ENCODE measurements at places on chromosomes 1 and 21.
A peak's percentile ranks its signal among the peaks of the same experiment; 100 is the strongest.

- DNase-seq = no peak
Measured at GRCh38 chr1:215166886-215167285, 84.3 kb downstream of the KCNK2 start.

DNA sequence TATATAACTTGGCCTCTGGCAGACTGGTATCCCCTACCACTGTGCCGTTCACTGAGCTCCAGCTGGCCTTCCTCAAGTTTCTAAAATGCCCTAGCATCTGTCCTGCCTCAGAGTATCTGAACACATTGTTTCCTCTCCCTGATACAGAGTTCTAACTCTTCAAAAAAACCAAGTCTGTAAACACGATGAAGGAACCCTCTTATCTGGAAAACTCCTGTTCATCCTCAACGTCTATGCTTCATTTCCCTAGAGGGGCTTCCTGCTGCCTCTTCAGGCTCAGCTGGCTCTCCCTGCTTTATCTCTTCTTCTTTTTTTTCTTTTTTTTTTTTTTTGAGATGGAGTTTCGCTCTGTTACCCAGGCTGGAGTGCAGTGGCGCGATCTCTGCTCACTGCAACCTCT, 5.6 kb downstream of the BSDC1 start:
- DNase-seq = no peak

- peak; percentile 67 for DNase-seq
Measured at GRCh38 chr1:152458384-152459185, 44.5 kb upstream of the CRNN start.

- no peak for DNase-seq
Measured at GRCh38 chr1:226981838-226982237, 41.7 kb downstream of the COQ8A start.

DNA sequence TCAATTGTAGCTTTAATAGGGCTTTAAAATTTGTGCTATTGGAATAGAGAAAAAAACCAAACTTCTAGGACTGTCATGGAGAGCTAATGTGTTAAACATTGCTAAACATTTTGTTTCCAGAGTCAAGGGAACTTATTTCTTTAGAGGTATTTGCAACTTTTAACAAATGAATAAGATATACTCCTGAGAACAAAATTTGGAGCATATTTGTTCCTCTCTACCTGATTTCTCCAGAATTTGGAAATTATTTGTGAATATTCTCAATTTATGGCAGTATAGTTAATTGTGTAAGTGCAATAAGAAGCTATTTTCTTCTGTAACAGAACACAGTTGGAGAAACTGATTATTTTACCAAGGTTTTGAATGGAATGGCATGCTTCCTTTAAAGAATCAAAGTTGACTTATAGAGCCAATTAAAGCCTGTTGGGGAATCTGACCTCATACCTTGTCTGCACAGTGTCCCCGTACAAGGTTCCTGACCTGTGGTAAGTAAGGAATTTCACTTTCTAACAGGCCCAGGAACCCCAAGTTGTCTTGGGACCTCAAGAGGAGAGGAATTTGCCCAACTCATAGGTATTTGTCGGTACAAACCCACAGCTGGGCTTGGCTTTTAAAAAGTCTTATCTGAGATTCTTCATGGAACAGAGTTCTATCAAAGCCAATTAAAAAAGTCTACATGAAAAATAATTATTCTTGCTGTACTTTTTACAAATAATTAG, 72.6 kb upstream of the CSF1 start:
- DNase-seq = no peak

DNA sequence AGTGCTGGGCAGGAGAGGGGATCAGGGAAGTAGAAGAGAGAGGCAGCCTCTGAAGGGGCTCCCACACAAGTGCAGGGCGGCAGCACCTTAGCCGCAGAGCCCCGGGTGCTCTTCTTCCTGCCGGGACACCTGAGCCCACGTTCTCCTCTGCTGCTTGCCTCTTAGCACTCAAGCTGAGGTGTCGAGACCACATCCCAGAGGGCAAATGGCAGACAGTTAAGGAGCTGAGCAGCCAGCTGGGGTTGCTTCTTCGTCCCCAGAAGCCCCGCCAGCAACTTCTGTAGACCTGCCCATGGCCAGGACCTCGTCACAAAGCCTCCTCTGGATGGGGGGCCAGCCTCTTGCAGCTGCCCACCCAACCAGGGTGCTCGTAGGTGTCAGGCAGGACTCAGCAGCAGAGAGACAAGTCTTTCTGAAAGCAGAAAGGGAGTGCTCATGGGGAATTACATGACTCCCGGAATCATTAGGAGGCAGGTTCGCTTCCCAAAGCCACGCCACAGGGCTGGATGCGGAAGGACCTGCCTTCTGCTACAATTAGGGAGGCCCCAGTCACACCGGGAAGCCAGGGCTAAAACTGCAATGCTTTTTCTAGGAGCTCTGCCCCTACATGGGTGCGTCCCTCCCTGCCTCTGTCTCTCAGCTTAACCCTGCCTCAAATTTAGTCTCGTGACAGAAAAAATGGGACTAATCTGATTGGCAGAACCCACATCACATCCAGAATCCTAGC, 141.4 kb upstream of the RAB4A start:
- no peak for DNase-seq

DNA sequence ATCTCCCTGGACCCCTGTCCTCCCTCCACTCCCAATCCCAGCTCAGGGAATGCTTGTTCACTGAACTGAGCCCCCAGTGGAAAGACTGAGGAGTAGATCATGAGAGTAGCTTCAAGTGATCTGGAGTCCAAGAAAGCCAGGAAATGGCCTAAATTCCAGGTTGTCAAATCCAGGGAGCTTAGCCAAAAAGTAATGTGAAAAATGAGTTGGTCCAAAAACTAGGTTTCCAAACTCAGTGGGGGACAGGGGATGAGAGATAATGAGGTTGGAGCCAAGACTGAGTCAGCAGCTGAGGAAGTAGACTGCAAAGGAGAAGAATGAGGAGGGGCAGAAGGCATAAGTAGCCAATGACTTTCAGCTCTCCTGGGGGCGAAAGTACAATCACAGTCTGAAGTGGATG, 284.1 kb upstream of the BEND5 start:
- DNase-seq = no peak

DNA sequence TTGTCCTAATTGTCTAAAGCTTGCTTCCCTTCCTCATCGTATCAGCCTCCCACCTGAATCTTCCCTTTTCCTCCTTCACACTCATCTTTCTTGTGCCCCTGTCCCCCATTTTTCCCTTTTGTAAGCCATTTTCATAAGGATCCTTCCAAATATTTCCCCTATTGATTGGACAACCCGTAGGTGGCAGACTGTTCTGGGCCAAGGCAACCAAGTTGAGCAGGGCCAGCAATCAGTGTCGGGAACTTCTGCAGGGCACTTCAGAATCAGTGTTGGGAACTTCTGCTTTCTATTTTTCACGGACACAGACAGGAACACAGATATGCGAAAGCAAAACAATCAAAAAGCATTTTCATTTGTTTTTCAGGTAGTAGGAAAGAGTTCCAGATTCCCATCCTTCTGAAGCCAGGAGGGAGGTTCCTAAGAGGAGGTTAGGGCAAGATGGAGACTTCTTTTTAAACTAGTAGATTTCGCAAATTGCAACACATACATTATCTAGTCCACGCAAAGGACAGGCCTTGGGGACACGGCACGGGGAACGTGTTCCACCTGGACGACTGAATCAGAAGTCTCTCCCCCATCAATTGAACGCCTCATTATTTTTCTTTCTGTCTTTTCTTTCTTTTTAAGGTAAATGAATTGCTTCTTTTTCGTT, 691 bp upstream of the MPZL1 start:
- peak; percentile 37 for DNase-seq

DNA sequence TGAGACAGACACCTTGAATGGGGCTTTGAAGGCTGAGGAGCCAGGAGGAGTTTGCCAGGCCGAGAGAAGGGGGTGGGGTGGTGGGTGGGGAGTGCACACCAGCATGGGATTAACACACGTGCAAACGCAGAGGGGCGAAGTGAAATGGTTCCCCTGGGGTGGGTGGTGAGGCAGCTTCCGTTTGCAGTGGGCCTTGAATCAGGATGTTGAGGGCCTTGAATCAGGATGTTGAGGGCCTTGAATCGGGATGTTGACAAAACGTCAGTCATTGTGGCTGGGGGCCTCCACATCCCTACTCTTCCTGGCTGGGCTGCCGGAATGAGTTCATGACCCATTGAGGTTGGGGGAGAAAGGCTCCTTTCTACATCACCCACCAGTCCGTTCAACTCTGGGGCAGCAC, 16.6 kb downstream of the LDLRAP1 start:
- DNase-seq = no peak

DNA sequence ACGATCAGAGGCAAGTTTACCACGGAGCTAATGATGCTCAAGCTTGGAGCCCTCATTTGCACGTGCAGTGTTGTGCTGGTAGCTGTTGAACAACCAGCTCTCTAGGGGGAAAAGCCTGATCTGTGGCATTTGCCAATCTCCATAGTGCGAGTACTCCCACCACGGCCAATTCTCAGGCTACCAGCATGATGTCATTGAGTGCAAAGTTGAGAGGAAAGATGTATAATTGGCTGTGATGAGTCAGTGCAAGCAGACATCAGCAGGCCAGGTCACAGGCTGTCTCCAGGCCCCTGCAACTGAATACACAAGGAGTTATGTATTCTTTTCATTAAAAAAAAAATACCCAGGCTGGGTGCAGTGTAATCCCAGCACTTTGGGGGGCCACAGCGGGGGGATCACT, 233.1 kb upstream of the VAMP3 start:
- no peak for DNase-seq

DNA sequence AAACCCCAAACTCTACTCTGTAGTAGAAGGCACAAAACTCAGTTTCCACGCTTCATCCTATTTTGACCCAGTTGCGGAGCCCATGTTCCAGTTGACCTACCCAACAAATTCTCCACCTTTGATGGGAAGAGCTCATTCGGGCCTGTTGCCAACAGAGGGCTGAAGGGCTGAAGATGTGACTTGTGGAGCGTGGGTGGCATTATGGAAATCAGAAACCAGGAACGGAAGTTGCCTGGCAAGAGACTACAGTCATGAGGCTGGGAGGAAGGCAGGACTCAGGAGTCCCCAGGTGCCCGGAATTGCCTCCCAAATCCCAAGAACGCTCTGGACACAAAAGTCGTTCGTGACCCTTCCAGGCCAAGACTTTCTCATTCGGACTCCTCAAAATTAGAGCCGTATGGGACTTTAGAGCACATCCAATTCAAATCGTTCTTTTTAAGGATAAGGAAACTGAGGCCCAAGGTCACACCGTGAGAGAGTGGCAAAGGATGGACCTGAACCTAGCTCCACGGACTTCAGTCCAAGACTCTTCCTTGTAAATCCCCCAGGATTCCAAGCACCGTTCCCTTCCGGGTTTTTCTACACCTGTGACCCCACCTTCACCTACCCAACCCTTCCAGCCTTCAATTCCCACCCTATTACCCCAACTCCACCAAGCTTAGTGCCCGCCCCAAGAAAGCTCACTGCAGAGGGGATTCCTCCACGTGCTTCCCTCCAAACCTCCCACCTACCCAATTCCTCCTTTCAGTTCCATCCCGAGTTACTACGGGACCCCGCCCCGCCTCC, 739 bp downstream of the SMG5 start:
- DNase-seq = no peak

DNA sequence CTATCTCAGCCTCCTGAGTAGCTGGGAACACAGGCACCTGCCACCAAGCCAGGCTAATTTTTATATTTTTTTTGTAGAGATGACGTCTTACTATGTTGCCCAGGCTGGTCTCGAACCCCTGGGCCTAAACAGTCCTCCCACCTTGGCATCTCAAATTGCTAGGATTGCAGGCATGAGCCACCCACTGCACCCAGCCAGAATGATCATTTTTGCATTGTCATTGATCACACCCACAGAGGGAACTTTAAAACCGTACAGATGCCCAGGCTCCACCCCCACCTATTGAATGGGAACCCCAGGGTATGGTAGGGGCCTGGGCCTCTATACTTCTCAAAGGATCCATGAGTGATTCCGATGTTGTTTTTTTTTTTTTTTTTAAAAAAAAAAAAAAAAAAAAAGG, 36.7 kb downstream of the ETNK2 start:
- no peak for DNase-seq

DNA sequence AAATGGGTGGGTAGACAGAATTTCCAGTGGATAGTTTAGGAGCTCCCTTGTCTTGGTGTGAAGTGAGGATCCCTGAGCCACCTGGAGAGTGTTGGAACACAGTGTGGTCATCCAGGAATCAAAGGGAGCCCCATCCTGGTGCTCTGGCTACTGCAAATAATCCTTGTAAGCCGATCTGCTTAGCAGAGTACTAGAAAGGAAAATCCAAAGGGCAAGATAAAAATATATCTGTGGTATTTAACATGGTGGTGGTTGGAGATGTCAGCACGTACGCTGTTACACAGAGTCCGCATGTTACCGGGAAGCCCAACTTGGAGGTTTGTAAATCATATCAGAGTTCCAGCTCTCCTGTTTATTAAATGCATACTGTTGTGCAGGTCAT, 39.0 kb downstream of the VANGL1 start:
- DNase-seq = no peak

DNA sequence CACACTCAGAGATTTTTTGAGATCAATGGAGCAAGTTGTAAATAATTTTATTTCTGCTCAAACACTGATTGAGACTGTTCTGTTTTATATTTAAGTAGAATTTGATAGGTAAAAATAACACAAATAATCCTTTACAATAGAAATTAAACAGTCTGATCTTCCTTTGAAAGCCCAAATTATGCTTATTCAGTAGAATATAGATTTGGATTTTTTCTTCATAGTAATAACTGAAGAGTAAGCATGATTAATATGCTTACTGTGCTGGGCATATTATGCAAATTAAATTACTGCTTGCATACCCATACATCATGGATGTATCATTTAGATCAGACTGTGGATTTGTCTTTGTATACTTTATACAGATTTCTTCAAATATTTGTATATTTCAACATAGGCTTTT, 121.4 kb downstream of the LEPR start:
- DNase-seq = no peak

DNA sequence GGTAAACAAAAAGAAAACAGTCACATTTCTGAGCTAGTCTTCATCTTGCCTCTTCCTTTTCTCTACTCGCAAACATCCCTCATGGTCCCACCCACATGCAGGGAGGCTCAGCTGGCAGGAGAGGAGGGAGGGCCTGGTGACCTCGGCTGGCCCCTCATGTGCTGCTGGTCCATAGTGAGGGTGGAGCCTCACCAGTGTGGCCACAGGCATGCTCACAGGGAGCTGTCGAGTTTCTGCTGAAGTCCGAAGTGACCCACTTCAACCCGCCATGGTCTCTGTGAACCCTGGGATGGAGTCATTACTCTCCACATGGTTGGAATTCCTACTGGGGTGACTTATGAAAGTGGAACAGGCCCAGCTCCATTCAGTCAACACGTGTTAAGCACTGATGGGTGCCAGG, 253.4 kb downstream of the RHOU start:
- DNase-seq = no peak

All from substantia nigra (tissue), 51 donors.